AG10803 (cell line): ENCODE measurements at places on chromosomes 5 and 9.

DNA sequence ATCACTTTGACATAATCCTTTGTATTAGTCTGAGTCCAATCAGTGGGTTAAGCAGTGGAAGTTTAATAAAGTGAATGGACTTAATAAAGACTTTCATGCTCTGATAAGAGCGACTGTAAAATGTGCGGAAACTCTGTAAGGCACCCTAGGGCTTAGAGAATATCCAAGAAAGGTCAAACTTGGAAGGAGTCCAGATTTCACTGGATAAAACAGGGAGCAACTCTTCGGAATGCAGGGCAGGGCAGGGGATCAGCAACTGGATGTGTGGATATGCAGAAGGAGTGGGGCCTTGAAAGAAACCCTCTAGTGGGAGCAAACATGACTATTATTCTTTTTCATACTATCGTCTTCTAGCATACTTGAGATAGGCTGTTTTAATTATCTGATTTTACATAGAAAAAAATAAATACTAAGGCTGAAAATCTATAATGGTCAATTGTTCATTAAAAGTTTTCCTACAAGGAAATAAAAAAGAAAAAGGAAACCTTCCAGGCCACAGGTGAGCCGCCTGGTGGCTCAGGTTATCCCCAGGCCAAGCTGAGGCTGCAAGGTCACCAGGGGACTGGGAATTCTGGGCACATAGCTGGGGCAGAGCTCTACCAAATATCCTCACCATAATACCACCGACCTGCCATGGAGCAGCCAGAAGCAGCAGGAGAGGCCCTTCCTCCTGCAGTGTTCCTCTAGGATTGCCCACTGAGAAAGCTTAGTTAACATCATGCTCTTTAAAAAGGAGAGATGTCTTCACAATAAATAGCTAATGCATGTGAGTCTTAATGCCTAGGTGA, 46.3 kb upstream of the CCDC112 start:
- DNase-seq = no peak

DNA sequence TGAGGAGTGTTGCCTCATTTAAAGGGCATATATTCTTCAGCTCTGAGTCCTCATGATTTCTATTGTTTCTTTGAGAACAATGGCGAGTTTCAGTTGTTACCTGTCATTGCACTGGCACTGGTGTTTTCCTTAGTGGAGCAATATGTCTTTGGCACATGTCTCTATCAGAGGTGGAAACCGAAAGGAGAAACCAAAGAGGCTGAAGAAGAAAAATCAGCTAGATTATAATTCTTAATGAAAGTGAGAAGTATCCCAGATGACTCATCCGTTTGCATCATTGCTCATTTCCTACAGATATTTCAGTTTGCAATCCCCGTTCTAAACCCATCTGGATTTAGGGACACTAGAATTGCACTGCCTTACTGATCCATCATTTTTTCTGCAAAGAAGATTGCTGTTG, 324.6 kb downstream of the TMEM232 start:
- peak; percentile 62 for DNase-seq

GRCh38 chr5:177334781-177335700, 16.4 kb downstream of the LMAN2 start:
- DNase-seq = no peak

GRCh38 chr9:88216126-88216995, 78.1 kb upstream of the SPATA31C2 start:
- no peak for DNase-seq

DNA sequence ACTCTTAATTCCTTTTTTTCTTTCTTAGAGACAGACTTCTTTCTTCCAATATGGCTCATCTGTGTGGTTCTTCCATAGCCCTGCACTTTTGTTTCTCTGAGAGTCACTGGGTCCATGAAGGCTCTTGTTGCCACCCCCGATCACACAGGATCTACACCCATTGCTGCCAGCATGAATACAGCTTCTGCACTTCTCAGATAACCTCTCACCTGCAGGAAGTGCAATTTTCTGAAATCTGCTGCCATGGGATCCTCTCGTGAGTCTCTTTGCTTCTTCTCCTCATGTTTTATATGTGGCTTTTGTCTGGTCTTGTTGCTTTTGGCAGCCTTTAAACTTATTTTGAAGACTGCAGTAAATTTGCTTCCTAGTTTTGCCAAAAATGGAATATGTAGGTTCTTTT, 171.2 kb downstream of the TMEM167A start:
- no peak for DNase-seq

GRCh38 chr5:31487506-31487905, 44.4 kb downstream of the DROSHA start:
- no peak for DNase-seq

GRCh38 chr9:126378761-126379160, 52.1 kb downstream of the MVB12B start:
- no peak for DNase-seq

- no peak for DNase-seq
These were observed 124.0 kb upstream of the TAF11L2 start for GRCh38 chr5:17373814-17374556.

DNA sequence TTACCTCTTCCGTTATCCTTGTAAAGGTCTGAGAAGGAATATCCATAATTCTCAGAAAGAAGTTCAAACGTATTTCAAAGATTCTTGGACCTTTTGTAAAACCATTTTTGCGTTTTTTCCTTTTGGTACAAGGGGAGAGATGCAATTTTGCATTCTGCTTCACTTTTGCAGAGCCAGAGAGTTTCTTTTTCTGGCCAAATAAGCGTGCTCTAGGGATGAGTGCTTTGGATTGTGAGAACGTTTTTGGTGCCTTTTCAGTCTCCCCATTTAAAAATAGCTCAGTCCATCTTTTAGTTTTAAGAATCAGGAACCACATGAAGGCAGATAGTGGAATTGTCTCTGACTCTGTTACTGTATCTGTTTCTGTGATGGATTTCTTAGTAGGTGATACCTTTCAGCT, 1.5 kb downstream of the ARHGAP26 start:
- no peak for DNase-seq

DNA sequence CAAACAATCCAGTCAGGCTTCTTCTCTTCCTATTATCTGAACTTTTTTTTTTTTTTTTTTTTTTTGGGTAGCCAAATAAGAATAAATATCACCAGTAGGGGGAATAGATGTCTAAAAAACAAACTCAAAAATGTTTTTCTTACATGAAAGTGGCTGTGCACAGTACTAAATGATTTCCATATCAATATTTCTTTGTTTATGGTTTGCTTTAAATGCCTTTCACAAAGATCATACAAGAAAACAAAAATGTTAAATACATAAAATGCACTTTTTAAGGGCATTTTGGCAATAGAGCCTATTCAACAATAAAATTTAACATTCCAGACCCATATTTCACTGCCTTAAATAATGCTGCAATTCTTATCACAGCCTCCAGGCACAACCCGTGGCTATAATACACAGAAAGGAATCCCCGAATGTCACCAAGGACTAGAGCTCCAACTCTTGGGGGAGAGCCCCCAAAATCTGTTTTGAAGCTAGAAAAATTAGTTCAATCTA, 91.1 kb upstream of the TBCA start:
- peak; percentile 27 for DNase-seq

DNA sequence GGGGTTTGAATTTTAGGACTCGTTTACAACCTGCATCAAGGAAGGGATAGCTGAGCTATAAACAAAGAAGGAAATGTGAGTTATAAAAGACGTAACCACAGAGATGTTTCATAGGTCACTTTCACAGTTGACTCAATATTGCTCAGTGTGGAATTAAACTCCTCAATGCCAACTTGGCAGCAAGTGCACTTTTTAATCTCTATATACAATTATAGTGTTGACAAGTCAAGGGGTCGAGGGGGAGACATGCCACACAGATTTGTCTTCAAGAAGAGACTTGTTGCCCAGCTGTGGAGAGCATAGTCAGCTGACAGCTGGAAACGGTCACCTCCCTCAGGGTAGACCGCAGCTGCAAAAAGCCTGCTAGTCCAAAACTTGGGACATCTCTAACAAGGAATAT, 163.4 kb upstream of the DMAC1 start:
- no peak for DNase-seq

DNA sequence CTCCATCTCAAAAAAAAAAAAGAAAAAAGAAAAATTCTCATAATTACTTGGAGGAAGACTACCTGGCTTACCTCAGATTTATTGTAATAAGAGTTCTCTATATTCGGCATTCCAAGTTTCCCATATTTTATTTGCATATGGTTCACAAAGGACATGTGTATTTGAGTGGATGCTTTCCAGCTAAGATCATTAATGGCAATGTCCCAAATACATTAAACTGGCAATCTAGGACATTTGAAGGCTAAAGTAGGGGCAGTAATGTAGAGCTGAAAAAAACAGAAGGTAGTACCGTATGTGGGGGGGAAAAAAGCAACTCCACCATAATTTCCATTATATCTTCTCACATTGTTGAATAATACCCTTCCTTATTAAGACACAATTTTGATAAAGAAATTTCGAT, 4.9 kb downstream of the TUT7 start:
- peak; percentile 30 for DNase-seq

DNA sequence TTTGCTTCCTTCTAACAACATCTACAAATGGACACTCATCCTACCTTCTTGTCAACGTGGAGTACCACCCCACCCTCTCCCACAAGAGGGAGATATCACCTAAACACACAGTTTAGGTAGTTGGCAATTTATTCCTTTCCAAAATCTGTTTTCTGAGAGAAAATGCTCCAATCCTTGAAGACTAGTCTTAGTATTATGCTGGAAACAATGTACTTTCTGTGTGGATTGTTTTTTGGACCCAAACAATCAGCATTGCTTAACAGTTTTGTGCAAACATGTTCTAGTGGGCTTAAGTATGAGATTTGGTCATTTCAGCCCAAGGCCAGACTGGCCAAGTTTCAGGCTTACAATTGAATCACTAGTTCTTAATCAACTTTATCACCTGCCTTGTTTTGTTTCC, 359.1 kb downstream of the ARHGEF28 start:
- DNase-seq = peak; percentile 18

GRCh38 chr5:115796656-115797055, 19.8 kb downstream of the CDO1 start:
- DNase-seq = no peak

- no peak for DNase-seq
These were observed 294.6 kb upstream of the CLINT1 start for GRCh38 chr5:158153508-158153907.

GRCh38 chr9:13386935-13387733, 107.6 kb upstream of the MPDZ start:
- peak; percentile 95 for DNase-seq

DNA sequence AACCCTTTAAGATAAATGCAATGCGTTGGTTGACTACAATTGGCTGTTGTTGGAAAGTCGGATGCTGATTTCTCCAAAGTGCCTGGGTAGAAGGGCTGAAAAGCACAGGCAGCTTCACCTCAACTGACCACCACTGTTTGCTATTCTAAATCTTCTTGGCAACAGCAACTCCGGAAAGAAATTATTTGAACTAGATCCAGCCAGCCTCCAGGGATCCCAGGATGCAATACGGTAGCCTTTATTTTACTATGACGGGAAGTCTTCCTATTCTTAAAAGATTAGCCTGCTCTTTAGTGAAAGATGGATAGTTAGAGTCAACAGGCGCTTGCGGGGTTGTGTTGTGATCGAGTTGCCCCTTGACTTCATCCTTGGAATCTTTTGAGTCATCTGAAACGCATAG, 78.6 kb upstream of the KLF9 start:
- no peak for DNase-seq

DNA sequence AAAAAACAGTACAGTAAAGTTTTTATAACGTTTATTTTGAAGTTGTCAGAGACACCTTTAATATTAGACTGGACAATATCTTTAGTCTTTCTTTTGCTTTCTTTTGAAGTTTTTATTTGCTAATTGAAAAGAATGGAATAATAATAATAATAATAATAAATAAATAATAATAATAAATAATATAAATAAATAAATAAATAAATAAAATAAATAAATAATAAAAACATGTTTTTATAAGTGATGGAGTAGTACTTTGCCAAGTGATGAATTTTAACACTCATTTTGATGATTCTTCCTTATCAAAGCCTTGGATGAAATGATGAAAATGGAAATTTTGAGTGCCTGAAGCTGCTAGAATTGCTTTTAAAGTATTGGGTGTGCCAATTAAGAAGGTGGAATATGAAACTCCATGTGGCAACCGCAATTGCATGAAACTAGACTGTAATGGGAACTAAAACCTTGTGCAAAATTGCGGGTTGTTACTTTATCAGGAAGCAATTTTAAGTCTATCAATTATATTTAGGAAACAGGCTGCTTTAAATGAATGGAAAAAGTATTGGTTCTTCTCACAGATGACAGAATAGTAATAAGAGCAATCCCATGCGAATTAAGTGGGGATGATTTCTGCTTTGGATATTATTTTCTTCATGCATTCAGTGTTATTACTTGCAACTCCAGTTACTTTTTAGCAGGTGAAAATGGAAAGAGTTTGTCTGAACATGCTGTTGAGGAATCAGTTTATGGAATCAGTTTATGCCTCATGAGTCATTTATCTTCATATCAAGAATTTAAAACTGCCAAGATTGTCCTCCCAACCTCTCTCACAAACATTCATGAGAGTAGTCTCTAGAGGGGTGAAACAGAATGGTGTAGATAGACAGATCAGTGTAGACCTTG, 4.6 kb downstream of the ANXA1 start:
- DNase-seq = no peak

DNA sequence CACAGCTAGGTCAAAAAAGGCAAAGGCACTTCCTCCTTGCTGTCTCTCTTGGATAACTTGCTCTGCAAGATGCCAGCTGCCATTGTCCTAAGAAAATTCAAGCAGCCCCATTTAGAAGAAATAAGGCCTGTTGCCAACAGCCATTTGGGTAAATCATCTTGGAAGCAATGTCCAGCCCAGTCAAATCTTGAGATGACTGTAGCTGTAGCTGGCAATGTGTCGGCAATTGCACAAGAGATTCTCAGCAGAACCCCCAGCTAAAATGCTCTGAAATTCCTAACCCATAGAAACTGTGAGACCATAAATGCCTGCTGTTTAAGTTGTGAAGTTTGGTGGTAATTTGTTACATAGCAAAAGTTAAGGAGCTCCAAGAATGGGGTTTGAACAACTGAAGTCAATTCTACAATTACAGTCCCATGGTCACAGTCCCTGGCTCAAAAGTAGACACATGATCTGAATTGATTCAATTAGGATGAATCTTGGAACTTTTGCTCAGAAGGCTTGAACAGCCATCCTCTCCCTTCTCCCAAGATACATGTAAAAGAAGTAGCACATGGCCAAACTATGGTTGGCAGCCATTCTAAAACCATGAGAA, 151.1 kb downstream of the MPDZ start:
- DNase-seq = peak; percentile 77

- DNase-seq = no peak
These were observed 289.8 kb upstream of the ANKRD55 start for GRCh38 chr5:56522960-56523359.

GRCh38 chr9:114169952-114170770, 14.8 kb downstream of the COL27A1 start:
- DNase-seq = no peak
